ENCODE measurements at places on chromosomes 5 and 9. TPM values are rescaled to one million over a fixed set of nuclear protein-coding genes. Genes with fewer than 3 reads are reported as not detected.

PCDHGA11 gene
- total RNA-seq: 12.5 TPM

CNTNAP3B gene
- total RNA-seq: 149 TPM

NTRK2 gene
- not detected for total RNA-seq

CEP72 gene
- total RNA-seq: 7.8 TPM

TNFAIP8 gene
- 14.9 TPM for total RNA-seq

SLC9A3 gene
- 1.5 TPM for total RNA-seq

GALT gene
- total RNA-seq: 26.9 TPM

PCDHA12 gene
- under 0.01 TPM for total RNA-seq

IRX4 gene
- total RNA-seq: not detected

ELAVL2 gene
- total RNA-seq: 2.2 TPM

MRPL50 gene
- 19.5 TPM for total RNA-seq

GPSM1 gene
- 29.4 TPM for total RNA-seq

NR5A1 gene
- total RNA-seq: not detected
